ENCODE measurements at places on chromosomes 5 and 9.

DNA sequence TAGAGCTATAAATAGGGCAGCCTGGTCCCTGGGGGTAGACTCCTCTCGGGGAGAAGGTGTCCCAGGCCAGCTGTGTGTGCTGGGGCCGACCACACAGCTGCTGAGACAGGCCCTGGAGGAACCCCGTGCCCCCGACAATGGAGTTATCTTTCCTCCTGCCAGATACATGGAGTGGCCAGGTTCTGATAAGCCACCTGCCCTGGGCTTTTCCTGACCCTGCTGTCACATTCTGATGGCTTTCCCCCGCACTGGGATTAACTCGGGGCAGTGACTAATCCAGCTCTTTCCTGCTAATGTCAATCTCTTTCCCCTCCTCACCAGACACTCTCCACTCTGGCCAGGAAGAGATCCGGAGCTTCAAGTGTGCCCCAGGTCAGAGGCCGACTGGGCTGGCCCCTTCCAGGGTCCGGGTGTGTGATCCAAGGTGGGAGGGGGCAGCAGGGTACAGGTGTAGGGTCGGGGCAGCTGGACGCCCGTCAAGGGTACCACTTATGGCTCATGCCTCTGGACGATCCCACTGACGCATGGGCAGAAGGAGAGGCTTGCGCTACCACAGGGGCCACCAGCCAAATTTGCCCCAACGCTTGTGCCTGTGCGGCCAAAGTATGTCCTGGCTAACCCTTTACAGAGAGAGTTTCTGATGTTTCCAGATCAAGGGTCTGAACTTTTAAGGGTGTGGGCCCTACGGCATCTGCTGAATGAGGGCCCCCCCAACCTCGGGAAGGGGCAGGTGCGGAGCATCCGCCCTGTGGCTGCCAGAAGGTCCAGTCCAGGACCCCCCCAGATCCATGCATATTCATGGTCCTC lies 20.6 kb upstream of the COL5A1 start:
- no peak for DNase-seq

DNA sequence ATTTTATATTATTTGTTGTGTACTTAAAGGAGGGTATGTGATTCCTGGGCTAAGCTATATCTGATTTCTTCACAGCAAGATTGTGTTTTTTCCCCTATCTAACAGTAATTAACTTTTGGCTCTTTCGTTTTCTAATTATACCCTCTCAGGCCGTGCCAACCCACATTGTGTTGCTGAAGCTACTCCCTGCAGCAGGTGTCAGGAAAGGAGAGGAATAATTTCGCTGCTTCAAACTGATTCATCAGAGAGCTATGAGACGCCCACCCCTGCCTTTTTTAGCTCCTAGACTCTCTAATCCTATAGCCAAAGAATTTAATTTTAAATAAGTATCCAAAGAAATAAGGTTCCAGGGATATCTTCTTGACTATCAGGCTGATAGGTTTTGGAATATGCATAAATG lies 3.8 kb downstream of the CAVIN4 start:
- DNase-seq, result no peak

DNA sequence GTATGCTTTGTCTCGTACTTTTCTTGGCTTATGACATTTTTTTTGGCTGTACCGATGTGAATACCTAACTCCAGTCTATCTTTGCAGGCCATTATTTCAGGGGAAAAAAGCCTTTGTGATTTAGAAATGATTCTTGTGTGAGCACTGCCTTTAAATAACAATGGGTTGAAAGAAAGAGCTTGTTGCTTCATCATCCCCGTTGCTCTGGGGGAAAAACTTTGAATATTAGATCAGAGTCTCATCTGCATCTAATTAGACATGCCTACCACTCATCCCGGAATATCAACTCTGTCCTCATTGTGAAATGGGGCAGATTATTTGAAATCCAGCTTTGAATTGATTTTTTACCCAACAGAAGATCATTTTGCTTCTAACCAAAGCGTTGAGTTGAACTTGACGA lies 13.5 kb downstream of the CXCL14 start:
- DNase-seq, result no peak

DNA sequence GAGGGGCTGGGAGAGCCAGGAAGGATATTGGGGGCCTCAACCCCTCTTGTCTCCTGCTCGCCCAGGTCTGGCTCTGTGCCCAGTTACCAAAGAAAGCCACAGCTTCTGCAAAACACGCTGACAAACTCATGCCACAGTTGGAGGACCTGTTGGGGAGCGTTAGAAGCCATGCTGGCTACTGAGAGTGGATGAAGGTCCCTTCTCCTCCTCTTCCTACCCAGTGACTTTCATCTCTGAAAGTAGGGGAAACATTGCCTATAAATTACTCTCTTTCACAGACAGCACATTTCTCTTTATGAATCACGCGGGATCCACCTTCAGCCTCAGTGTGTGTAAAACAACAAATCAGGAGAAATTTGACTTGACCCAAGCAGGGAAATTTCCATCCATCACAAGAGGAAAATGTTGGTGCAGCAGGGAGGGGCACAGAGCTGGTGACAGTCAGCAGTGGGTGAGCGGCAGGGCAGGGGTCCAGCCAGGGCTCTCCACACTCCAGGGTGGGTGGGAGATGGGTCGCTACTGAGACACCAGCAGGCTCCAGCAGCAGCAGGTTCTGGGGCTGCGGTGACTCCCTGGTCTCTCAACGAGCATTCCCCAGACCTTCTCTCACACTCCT lies 181.9 kb downstream of the FGF18 start:
- DNase-seq, result peak; percentile 97

- DNase-seq, result no peak
Measured at GRCh38 chr5:95130941-95131340, 154.0 kb downstream of the MCTP1 start.

GRCh38 chr5:68848091-68848490 lies 245.7 kb upstream of the SLC30A5 start:
- no peak for DNase-seq

DNA sequence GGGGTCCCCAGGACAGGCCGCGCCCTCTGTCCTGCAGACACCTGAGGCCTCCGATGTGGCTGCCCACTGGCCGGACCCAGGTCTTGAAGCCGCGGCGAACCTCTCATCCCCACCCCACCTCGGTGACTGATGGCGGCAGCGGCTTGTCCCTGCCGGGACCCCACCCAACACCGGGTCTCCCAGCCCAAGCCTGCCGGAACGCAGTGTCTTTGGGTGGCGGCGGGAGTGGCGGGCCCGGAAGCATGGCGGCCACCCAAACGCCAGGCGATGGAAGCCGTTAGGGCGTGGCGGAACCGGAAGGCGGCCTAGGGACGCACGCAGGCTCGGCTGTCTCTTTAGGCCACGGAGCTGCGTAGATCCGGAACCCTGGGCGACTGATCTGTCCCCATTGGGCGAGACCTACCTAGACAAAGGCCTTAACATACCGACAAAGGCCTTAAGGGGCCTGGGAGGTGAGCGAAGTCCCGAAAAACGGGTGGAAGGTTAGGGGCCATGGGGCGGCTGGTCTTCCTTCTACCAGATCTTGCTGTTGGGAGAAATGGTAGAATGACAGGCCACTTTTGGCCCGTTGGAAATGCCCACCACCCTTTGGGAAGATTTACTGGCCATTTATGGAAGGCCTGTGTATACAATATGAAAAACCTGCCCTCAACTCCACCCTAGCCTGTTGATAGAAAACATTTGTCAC lies 94.6 kb upstream of the SMC2 start:
- DNase-seq, result no peak

- DNase-seq, result no peak
Measured at GRCh38 chr9:95349091-95350038, 31.9 kb upstream of the FANCC start.

DNA sequence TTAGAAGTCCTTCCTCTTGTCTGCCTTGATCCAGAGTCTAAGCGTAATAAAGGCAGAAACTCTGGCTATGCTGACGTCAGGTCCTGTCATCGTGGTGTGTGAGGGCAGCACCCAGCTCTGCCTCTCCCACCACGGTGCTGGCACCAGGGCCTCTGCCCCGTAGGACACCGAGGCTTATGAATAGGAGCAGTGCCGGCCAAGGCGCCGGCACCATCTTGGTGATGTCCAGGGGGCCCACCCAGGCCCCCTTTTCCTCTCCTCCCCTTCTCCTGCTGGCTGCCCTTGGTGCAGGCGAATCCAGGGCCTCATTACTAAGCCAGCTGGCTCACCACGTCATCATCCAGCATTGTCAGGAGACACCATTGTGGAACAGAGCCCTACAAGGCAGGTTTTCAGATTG lies 252.3 kb downstream of the FANCC start:
- DNase-seq, result no peak

- peak; percentile 82 for DNase-seq
Measured at GRCh38 chr5:41270423-41271251, 57.3 kb upstream of the C6 start.

GRCh38 chr9:90956026-90956810 lies 154.6 kb downstream of the SYK start:
- no peak for DNase-seq

- no peak for DNase-seq
Measured at GRCh38 chr9:72839085-72839484, 113.8 kb downstream of the ALDH1A1 start.

GRCh38 chr9:137236238-137236935 lies 4.7 kb upstream of the TUBB4B start:
- DNase-seq, result peak; percentile 77

GRCh38 chr5:53369681-53370080 lies 110.7 kb upstream of the FST start:
- DNase-seq, result no peak

- no peak for DNase-seq
Measured at GRCh38 chr5:175275748-175276147, 168.2 kb downstream of the DRD1 start.

- DNase-seq, result no peak
Measured at GRCh38 chr5:31860726-31861433, 221.9 kb downstream of the PDZD2 start.
